ENCODE measurements at places on chromosomes 7 and 10.

- H3K36me3 ChIP-seq, result no peaks in the 10 kb centered on the region
- H3K27ac ChIP-seq, result no peak overlapping the region
- H3K4me3 ChIP-seq, result no peak overlapping the region
- H3K4me1 ChIP-seq, result peaks cover 6% of the 10 kb centered on the region
- DNase-seq, result no peak
Observed at GRCh38 chr7:41825927-41826480, 123.1 kb upstream of the INHBA start.

DNA sequence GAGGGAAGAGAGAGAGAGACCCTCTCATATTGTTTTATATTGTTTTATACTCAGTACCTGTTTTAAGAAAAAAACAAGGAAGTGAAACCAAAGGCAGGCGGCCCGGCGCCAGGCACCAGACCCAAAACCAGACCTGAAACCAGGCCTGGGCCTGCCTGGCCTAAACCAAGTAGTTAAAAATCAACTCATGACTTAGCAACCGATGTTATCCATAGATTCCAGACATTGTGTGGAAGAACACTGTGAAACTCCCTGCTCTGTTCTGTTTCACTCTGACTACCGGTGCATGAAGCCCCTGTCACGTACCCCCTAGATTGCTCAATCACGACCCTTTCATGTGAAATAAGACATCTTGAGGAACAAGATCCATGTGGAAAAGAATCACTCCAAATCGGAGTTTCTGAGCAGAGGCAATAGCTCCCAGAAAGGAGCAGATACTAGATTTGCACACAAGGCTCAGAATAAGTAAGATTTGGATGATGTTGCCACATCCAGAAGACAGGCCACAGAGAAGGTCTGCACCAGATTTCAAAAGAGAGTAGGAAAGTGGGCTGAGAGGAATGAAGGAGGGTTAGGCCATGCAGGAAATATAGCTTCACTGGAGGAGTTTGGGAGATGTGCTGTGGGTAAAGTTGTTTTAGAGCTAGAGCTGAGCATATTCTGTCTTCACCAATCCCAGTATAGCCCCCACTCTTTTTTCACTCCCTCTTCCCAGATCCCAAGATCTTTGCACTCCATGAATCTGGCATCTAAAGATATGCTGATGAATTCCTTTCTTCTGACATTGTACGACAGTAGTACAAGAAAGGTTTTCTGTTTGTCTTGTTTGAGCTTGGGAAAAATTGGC lies 8.8 kb upstream of the ZNF248 start:
- H3K4me3 ChIP-seq, result peak overlapping the region; percentile 51
- H3K27me3 ChIP-seq, result no peaks in the 10 kb centered on the region
- H3K27ac ChIP-seq, result peak overlapping the region; percentile 89

GRCh38 chr7:595621-596010 lies 76.0 kb upstream of the PDGFA start:
- H3K27me3 ChIP-seq, result no peaks in the 10 kb centered on the region
- DNase-seq, result no peak
- peaks cover 65% of the 10 kb centered on the region for H3K4me1 ChIP-seq
- no peak overlapping the region for H3K27ac ChIP-seq

DNA sequence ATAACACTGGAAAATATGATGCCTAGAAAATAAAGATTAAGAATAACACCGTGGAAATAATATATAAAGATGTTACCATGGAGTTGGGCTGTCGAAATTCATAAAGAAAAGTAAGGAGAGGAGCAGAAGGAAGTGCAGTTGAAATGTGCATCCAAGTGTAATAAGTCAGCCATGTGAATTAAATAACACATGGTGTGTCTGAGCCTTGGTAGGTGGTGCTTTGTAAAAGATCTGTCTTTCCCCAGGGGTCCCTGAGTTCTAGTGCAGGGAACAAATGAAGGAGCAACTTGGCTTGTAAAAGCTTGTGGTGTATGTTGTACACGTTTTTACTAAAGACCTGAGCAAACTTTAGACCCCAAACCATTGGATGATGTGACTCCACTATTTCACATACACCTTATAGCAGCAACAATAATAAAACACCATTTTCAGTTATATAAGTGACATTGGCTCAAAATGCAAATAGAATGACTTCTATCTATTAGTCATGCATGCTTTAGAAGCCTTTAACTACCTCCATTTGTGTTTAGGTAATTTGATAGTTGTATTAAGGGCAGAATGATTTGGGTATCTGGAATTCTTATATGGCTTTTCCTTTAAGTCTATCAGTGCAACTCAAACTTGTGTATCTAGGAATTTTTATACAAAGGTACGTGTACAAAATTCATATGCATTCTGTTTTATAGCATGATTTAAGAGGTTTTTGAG lies 11.3 kb downstream of the STARD3NL start:
- no peak overlapping the region for H3K27ac ChIP-seq
- no peaks in the 10 kb centered on the region for H3K27me3 ChIP-seq
- peaks cover 10% of the 10 kb centered on the region for H3K36me3 ChIP-seq
- peaks cover 43% of the 10 kb centered on the region for H3K4me1 ChIP-seq

GRCh38 chr10:120810298-120810697 lies 40.9 kb upstream of the WDR11 start:
- H3K36me3 ChIP-seq, result peaks cover 6% of the 10 kb centered on the region
- no peak overlapping the region for H3K27ac ChIP-seq
- H3K4me3 ChIP-seq, result no peak overlapping the region
- no peak for DNase-seq

GRCh38 chr10:83144461-83144860 lies 994.8 kb upstream of the GHITM start:
- H3K4me3 ChIP-seq, result no peak overlapping the region
- no peak overlapping the region for H3K27ac ChIP-seq
- DNase-seq, result no peak

GRCh38 chr10:21369697-21370096 lies 155.8 kb downstream of the SKIDA1 start:
- no peaks in the 10 kb centered on the region for H3K36me3 ChIP-seq
- peaks cover 2% of the 10 kb centered on the region for H3K4me1 ChIP-seq
- no peak overlapping the region for H3K4me3 ChIP-seq
- DNase-seq, result no peak
- no peaks in the 10 kb centered on the region for H3K27me3 ChIP-seq

GRCh38 chr7:27248427-27248806 lies 5.8 kb downstream of the EVX1 start:
- no peak overlapping the region for H3K27ac ChIP-seq
- H3K4me3 ChIP-seq, result no peak overlapping the region
- H3K27me3 ChIP-seq, result peaks cover 88% of the 10 kb centered on the region
- DNase-seq, result no peak
- peaks cover 5% of the 10 kb centered on the region for H3K36me3 ChIP-seq

GRCh38 chr10:4390219-4390618 lies 435.8 kb upstream of the AKR1E2 start:
- H3K27me3 ChIP-seq, result peaks cover 14% of the 10 kb centered on the region
- H3K4me1 ChIP-seq, result no peaks in the 10 kb centered on the region
- no peaks in the 10 kb centered on the region for H3K36me3 ChIP-seq
- DNase-seq, result no peak

DNA sequence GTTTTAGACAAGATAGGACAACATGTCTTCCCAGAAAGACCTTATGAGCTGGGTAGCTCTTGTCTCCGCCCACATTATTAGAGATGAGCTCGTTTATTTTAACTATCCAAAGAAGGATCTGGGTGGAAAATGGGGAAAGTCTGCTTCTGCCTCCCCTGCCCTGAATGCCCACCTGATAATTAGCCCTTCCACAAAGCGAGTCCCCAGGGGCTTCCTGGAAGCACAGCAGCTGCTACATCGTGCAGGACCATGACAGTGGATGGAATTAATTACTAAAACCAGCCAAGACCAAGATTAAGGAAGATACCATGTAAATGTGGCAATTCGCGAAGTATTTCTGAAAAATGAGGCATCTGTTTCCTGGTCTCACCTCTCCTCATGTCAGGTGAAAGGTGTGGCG lies 374.4 kb downstream of the PAXIP1 start:
- no peak overlapping the region for H3K4me3 ChIP-seq
- H3K27me3 ChIP-seq, result no peaks in the 10 kb centered on the region
- no peak for DNase-seq
- H3K27ac ChIP-seq, result no peak overlapping the region
- H3K36me3 ChIP-seq, result no peaks in the 10 kb centered on the region
- no peaks in the 10 kb centered on the region for H3K4me1 ChIP-seq

GRCh38 chr10:17756557-17757217 lies 4.7 kb downstream of the TMEM236 start:
- no peaks in the 10 kb centered on the region for H3K27me3 ChIP-seq
- no peaks in the 10 kb centered on the region for H3K36me3 ChIP-seq
- peaks cover 8% of the 10 kb centered on the region for H3K4me1 ChIP-seq
- H3K27ac ChIP-seq, result peak overlapping the region; percentile 37

DNA sequence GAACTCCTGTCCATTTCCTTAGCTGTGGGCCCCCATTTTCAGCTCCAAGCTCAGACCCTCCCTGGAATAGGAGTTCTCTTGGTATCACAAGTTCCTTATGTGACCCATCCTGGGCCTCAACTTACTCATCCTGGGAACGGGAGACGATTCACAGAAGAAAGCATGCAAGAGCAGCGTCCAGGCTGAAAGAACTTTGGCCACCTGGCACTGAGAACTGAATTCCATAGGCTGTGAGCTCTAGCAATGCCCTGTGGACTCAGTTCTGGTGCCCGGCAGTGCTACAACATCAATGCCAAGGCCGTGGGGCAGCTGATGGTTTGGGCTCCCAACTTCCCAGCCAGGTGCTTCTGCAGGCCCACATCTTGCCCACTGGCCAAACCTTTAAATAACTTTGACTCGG lies 3.9 kb upstream of the CUEDC2 start:
- no peak for DNase-seq
- H3K36me3 ChIP-seq, result peaks cover 7% of the 10 kb centered on the region
- peak overlapping the region; percentile 10 for H3K27ac ChIP-seq
- H3K4me1 ChIP-seq, result peaks cover 30% of the 10 kb centered on the region

- H3K4me1 ChIP-seq, result peaks cover 32% of the 10 kb centered on the region
- H3K27me3 ChIP-seq, result no peaks in the 10 kb centered on the region
- no peak overlapping the region for H3K4me3 ChIP-seq
- DNase-seq, result no peak
Observed at GRCh38 chr7:22997871-22998518, 15.9 kb downstream of the HYCC1 start.

DNA sequence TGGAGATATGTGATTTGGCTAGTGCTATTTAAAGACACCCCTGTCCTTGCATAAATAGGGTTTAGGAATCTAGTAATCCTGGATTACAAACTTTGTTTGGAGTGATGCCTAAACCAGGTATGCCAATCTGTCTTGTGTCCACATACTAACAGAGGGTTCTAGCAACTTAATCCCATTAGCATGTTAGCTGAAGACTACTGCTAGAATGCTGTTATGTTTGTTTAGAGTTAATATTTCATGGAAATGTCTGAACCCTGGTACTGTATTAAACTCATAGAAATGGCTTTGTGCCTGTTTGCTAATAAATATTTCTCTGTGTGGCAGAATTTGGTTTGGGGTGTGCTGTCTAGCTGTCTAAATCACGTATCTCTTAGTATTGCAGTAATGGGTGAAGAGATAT lies 150.8 kb downstream of the PFKFB3 start:
- no peak overlapping the region for H3K27ac ChIP-seq
- DNase-seq, result no peak
- peaks cover 9% of the 10 kb centered on the region for H3K36me3 ChIP-seq

- H3K4me1 ChIP-seq, result no peaks in the 10 kb centered on the region
- DNase-seq, result no peak
- H3K27ac ChIP-seq, result no peak overlapping the region
- no peak overlapping the region for H3K4me3 ChIP-seq
Observed at GRCh38 chr7:73802459-73802858, 28.3 kb upstream of the CLDN4 start.

DNA sequence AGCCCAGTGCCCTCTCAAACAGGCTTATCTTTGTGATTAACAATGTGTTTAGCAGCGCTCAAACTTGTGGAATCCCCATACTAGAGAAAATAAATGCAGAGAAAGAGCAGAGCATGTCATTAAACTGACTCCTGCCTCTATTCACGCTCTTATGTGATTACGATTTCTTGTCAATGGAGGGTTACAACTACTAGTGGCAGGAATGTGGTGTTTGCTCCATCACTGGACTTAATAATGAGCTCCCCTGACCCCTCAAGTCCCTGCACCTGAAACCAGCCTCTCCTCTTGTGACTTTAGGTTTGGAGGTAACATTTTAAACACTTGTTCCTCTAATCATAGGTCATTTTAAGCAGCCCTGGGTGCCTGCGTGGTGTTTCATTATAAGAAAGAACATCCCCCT lies 121.9 kb downstream of the PLPP4 start:
- no peak overlapping the region for H3K4me3 ChIP-seq
- no peaks in the 10 kb centered on the region for H3K4me1 ChIP-seq
- H3K27me3 ChIP-seq, result no peaks in the 10 kb centered on the region
- no peaks in the 10 kb centered on the region for H3K36me3 ChIP-seq
- no peak for DNase-seq

- no peak overlapping the region for H3K4me3 ChIP-seq
- peaks cover 17% of the 10 kb centered on the region for H3K27me3 ChIP-seq
- H3K27ac ChIP-seq, result no peak overlapping the region
- DNase-seq, result no peak
- H3K4me1 ChIP-seq, result no peaks in the 10 kb centered on the region
Observed at GRCh38 chr10:133079836-133080682, 7.7 kb upstream of the ADGRA1 start.

DNA sequence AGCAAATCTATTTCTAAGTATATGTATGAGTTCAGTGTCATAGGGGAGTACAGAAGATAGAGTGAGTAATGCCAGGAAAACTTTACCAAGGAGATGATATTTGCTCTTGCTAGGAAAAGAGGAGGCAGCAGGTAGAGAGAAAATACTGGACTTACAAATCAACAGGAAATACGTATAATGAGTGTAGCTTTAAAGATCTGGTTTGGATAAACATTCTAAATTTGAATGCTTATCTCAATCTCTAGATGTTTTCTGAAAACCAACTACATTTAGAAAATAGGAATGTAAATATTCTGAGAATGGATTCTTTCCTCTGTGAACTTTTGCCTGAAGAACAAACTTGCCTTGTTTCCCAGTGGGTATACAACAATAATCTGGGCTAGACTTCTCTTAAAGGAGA lies 46.9 kb upstream of the GNAI1 start:
- no peaks in the 10 kb centered on the region for H3K4me1 ChIP-seq
- DNase-seq, result no peak
- H3K27me3 ChIP-seq, result no peaks in the 10 kb centered on the region
- no peak overlapping the region for H3K4me3 ChIP-seq
- H3K27ac ChIP-seq, result no peak overlapping the region
- no peaks in the 10 kb centered on the region for H3K36me3 ChIP-seq

- no peaks in the 10 kb centered on the region for H3K27me3 ChIP-seq
- peak overlapping the region; percentile 68 for H3K27ac ChIP-seq
- H3K4me1 ChIP-seq, result peaks cover 78% of the 10 kb centered on the region
Observed at GRCh38 chr7:37341033-37341630, 107.5 kb downstream of the ELMO1 start.

DNA sequence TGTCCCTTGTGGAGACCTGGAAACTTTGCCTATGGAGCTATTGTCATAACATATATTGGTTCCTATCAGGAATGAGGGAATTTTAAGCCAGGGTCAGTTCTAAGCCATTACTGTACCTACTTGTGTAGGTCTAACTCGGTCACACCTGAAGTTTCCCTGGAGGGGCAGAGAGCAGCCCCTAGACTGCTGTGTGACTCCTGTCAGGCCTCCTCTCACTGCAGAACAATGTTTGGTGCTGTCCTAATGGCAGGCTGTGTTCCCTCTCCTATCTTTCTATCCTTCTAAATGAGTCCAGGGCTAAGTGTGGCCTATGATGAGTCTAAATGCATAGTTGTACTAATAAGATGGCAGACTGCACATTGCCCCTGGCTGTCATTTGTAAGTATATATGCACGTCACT lies 14.2 kb downstream of the MBL2 start:
- H3K4me1 ChIP-seq, result no peaks in the 10 kb centered on the region
- H3K27me3 ChIP-seq, result no peaks in the 10 kb centered on the region
- H3K36me3 ChIP-seq, result no peaks in the 10 kb centered on the region
- H3K4me3 ChIP-seq, result no peak overlapping the region
- no peak for DNase-seq
